ENCODE measurements at places on chromosomes 7 and 10.
A peak's percentile ranks its signal among the peaks of the same experiment; 100 is the strongest.

DNA sequence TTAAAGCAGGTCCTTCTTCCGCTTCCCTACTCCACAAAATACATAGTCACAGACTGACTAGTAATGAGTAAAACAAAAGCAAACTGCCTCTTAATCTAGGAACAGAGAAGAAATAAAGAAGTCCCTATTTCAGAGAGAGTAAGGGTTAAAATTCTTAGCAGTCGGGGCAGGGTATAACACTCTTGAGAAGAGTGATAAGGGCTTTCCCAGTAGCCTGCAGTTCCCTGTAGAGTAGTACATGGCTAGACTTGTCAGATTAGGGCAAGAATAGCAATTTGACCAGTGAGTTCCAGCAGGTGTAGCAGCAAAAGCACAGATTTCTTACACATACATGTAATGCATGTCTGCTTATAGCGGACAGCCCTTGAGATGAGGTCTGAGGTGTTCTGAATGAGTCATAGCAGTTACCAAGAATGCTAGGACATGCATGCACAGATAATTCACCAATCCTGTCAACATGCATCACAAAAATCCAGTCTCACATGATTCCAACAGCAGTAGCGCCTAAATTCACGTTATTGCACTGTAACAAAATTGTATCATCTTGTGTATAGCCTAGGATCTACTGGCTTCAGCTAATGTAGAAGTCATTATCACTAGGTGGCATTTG is 40.7 kb downstream of the BTRC start:
- DNase-seq, result no peak

GRCh38 chr7:158973941-158974785 is 117.8 kb downstream of the DYNC2I1 start:
- DNase-seq, result no peak

DNA sequence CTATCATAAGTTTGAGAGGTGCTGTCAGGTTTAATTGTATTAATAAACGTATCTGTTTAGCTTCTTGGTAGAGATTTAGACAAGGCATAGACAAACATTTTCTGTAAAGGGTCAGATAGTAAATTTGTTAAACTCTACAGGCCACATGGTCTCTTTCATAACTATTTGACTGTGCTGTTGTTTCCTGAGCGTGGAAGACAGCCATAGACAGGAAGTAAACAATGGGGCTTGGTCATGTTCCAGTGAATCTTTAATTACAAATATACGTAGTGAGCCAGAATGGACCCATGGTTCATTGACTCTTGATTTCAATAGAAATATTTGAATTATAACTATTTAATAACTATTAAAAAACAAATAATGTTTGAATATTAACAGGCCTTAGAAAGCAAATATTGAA is 451.1 kb downstream of the SH2D4B start:
- DNase-seq, result no peak

DNA sequence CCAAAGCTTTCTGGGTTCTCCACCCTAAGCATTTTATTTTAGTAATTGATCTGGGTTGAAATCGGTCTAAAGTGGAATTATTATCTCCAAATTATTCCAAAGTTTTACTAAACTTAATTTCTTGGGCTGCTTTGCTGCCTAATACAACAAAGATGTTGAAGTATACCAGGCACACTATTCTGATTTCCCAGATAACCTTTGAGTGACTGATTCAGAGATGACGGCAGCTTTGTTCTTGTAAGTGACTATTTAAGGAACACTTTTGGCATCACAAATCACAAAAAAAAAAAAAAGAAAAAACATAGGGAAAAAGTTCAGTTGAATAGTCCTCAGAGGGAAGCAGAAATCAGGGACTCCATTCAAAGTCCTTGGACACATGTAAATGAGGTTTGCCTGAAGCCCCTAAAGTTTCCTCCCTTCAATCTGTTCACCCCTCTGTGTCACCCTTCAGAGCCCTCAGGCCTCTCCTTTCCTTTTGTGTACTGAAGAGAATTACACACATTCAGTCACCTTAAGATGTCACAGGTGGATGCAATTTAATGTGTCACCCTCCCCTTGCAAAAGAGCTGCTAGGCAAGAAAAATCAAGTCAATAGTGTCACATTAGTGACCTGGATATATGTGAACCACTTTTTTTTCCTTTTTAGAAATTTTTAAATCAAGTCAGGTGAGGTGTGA is 81.5 kb downstream of the RTKN2 start:
- DNase-seq, result no peak

DNA sequence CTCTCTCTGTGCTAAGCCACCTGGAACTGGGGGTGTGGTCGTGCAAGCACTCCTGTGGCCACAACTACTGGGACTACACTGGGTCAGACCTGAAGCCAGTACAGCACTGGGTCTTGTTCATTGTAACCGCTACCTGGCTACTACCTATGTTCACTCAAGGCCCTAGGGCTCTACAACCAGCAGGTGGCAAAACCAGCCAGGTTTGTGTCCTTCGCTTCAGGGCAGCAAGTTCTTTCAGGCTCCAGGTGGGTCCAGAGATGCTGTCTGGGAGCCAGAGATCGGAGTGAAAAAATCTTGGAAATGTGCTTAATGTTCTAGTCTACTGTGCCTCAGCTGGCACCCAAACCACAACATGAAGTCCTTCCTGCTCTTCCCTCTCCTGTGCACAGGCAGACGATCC is 171.6 kb upstream of the SORCS1 start:
- no peak for DNase-seq

DNA sequence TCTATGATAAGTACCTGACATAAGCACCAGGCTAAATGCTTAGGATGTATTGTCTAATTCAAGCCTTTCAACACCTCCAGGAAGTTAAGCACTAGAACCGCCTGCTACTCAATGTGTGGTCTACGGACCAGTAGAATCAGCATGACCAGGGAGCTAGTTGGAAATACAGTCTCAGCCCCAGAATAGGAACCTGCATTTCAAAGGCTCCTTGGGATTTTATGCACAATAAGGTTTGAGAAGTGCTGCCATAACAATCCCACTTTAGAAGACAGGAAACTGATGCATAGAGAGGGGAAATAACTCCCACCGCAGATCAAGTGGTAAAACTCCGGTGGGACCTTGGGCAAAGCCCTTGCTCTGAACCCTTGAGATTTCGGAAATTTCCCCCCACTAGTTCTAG is 8.8 kb upstream of the DUSP5 start:
- no peak for DNase-seq

DNA sequence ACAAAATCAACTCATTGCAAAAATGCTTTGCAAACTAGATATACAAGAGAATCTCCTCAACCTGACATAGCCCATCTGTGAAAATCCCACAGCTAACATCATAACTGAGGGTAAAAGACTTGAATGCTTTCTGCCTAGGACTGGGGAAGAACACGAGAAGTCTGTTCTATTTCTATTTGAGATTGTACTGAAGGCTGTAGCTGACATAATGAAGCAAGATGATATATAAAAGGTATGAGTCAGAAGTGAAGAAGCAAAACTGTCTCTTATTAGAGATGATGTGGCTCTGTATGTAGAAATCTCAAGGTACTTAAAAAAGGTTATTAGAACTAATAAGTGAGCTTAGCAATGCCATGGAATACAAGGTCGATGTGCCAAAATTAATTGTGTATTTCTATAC is 639.9 kb upstream of the PFKP start:
- no peak for DNase-seq

GRCh38 chr10:48470115-48470892 is 134.6 kb downstream of the ARHGAP22 start:
- DNase-seq, result no peak

DNA sequence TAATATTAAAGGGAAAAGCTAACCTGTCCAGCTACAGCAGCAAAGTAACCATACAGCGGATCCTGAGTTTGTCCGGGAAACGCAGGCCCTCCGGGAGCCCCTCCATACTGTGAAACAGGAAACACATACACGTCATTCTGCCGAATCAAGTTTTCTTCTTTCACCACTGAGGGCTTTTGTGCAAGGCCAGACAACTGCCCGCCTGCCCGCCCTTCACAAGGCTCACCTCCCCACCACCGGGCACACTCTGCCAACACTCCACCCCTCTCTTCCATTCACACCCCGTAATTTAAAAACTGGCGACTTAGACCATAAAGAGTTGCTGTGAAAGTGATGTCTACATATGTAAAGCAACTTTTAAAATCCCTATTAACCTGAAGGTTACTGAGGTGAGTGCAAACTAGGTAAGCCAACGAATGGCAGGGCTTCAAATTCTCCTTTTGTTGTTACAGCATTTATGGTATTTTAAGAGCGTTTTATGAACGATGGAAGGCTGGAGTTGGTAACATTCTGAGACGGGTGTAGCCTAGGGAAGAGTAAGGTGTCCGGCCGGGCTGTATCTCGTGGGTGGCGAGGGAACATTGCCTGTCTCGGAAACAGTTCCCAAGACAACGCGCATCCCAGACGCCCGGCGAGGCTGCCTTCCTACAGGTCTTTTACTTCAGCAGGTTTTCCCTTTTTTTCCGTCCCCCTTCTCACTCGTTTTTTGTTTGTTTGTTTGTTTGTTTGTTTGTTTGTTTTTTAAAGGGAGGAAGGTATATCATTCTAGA is 817 bp downstream of the SRI start:
- peak; percentile 33 for DNase-seq

- no peak for DNase-seq
Observed at GRCh38 chr7:82562716-82563404, 119.3 kb upstream of the CACNA2D1 start.

DNA sequence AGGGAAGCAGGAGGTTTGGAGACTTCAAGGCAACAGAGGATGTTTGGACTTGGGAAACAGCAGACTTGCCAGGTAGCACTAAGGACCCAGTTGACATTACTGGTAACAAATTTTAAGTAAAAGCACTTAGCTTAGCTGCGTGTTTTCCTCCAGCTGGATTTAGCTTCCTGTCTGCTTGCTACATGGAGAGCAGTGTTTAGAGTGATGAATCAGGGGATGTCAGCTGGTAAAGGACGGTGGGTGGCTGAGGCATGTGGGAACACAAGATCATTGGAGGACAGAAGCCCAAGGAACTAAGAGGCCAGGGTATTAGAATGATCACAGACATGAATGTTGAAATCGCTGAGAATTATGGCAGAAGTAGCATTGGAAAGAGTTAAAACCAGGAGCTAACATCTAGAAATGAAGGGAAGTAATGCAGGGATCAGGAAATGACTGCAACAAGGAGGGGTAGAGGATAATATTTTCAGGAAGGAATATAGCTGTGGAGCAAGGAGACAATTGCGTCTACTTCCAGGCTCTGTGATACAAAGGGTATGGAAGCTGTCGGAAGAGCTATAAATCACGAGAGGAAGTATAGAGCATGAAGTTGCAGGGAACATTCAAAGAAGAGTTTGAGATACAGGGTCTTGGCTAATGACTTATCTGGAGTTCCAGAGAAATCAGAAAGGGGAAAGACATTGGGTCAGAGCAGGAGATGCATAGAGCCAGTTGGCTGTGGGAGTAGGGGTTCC is 34.4 kb downstream of the CALD1 start:
- DNase-seq, result no peak

DNA sequence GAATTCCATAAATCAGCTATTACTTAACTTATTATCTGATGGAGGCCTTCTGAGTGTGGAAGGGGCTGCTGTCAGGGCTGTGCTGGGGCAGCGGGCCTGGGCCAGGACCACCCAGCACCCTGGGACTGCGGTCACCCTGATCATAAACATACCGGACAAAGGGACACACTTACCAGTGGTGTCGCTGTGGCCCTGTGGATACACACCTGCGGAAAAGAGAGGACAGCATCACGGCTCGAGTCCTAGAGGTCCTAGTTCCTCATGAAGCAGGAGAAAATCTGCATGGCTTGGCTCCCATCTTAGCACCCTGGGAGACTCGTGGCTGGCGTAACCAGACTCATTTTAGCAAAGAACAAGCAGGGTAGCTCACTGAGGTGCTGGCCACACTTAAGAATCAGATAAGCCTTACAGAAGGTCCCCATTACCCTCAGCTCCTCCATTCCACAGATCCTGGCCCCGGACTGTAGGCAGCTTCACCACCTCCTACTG is 17.7 kb downstream of the IL15RA start:
- no peak for DNase-seq

- no peak for DNase-seq
Observed at GRCh38 chr7:100221231-100221718, 1.5 kb downstream of the PVRIG start.

DNA sequence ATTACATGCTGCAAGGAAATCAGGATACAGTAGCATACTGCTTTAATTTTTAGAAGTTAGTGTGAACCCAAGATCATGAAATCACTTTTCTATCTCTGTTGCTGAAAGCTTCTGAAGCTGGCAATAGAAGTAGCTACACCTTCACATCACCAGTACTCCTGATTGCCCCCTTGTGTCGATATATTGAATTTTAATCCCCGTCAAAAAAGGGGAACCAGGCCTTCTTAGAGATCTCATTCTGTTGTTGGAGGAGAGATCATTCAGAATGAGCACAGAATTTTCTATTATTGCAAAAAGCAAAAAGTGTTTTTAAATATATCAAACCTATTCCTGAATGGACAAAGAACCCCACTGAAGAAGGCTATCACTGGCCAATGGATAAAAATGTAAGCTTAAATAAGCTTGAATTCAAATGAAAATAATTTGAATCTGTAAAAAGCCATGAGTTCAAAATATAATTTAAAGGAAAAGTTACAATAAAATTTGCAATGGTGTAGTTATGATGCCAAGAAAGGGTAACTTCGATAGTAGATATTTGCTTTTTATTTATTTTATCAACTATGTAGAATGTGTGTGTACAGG is 39.7 kb upstream of the TEX47 start:
- DNase-seq, result peak; percentile 5

DNA sequence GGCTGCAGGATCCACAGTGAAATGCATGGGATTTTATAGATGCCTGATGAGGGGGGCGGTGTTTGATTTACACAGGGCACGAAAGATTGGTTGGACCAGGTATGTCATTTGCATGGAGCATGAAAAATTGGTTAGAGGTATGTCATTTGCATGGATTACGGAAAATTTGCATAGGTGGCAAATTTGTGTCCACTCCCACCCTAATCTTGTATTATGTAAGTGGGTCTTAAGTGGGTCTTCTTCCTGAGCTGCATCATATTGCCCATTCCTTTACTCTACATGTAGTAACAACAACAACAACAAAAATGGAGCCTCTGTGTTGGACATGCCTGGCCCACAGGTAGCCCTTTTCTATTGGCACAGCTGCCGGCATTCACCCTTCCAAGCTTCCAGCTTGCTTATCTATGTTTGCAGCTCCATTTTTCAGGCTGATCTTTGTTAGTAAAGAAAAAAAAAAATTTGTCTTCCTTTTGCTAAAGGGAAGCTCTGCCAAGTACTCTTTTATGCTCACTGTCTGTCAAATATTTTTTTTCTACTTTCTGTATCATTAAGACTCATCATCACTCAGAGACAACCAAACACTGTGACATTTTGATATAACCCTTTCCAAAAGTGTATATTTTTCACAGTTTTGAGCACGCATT is 10.3 kb upstream of the ZNF273 start:
- no peak for DNase-seq

DNA sequence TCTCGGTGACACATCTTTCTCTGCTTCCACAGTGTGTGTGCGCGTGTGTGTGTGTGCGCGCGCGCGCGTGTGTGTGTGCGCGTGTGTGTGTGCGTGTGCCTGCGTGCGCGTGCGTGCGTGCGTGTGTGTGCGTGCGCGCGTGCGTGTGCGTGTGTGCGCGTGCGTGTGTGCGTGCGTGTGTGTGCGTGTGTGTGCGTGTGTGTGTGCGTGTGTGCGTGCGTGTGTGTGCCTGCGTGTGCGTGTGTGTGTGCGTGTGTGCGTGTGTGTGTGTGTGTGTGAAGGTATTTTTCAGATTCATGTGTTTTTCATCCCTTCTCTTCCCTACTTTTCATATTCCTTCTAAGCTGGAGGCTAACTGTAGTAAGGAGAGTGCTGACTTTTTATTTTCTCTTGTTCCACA is 148.4 kb downstream of the CREB5 start:
- no peak for DNase-seq
